ENCODE measurements at places on chromosomes 6 and 20. TPM values are rescaled to one million over a fixed set of nuclear protein-coding genes. Genes with fewer than 3 reads are reported as not detected.

The C6orf15 gene
- total RNA-seq, result not detected

The TUBB1 gene
- 0.54 TPM for total RNA-seq

The FAM83D gene
- total RNA-seq, result 0.62 TPM

The OPN5 gene
- total RNA-seq, result not detected

The ULBP1 gene
- total RNA-seq, result 0.16 TPM

The KHDC1L gene
- not detected for total RNA-seq

The ZCCHC3 gene
- 10.4 TPM for total RNA-seq

The NFATC2 gene
- total RNA-seq, result 4.3 TPM

The ANGPT4 gene
- total RNA-seq, result not detected

The FAXC gene
- 0.57 TPM for total RNA-seq

The MMP24 gene
- total RNA-seq, result 0.40 TPM

The SCP2D1 gene
- total RNA-seq, result not detected

The RPS21 gene
- 466 TPM for total RNA-seq

The CALHM6 gene
- 0.97 TPM for total RNA-seq

The CTCFL gene
- total RNA-seq, result not detected

The INSM1 gene
- not detected for total RNA-seq

The NKAPL gene
- 6.6 TPM for total RNA-seq

The FKBP1C gene
- total RNA-seq, result 0.24 TPM

All from cardiac septum (tissue), 1 donor.